ENCODE measurements at places on chromosomes 5 and 9. TPM values are rescaled to one million over a fixed set of nuclear protein-coding genes. Genes with fewer than 3 reads are reported as not detected.
A peak's percentile ranks its signal among the peaks of the same experiment; 100 is the strongest.

Gene PCDHGA1
- total RNA-seq: 2.8 TPM

Gene PCDHGC5
- total RNA-seq: 6.9 TPM

Gene EIF4E1B
- total RNA-seq: not detected

Gene ZNF454
- total RNA-seq: 8.2 TPM

Gene C9orf43
- not detected for total RNA-seq

Gene SEMA6A
- 7.4 TPM for total RNA-seq

Gene CDC20B
- total RNA-seq: not detected

Gene RCL1
- 29.6 TPM for total RNA-seq

Gene NEUROG1
- not detected for total RNA-seq

Gene SLC4A9
- total RNA-seq: not detected

Gene LHX3
- not detected for total RNA-seq

- no peak for DNase-seq
These were observed 61.6 kb downstream of the NNT start for GRCh38 chr5:43664501-43665040.

- DNase-seq: no peak
These were observed 116.7 kb upstream of the RGMB start for GRCh38 chr5:98656796-98657195.

- DNase-seq: no peak
These were observed 16.9 kb upstream of the ZDHHC11B start for GRCh38 chr5:801472-801871.

DNA sequence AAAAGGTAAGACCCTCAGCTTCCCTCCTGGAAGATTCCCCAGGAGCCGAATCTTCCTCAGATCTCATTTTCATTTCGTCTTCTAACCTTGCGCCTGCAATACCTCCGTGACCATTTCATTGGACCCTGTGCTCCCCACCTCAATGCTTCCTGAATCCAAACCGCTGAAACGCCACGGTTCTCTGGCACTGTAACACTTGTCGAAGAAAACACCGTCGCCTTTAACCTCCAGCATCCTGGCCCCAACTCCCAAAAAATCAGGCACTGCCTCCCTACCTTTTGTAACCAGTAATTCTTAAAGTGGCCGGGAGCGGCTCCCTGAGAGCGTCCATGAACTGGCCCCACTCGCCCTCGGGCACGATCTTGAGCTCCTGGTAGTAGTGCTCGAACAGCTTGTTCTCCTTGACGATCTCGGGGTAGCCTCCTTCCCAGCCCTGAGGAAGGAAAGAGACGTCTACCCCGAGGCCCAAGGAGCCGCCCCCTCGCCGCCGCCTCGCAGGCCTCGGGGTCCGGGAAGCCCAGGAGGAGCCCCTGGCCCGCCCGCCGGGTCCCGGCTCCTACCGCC, 438 bp downstream of the NSUN2 start:
- DNase-seq: no peak

- DNase-seq: no peak
These were observed 8.5 kb downstream of the CAMSAP1 start for GRCh38 chr9:135898634-135899407.

DNA sequence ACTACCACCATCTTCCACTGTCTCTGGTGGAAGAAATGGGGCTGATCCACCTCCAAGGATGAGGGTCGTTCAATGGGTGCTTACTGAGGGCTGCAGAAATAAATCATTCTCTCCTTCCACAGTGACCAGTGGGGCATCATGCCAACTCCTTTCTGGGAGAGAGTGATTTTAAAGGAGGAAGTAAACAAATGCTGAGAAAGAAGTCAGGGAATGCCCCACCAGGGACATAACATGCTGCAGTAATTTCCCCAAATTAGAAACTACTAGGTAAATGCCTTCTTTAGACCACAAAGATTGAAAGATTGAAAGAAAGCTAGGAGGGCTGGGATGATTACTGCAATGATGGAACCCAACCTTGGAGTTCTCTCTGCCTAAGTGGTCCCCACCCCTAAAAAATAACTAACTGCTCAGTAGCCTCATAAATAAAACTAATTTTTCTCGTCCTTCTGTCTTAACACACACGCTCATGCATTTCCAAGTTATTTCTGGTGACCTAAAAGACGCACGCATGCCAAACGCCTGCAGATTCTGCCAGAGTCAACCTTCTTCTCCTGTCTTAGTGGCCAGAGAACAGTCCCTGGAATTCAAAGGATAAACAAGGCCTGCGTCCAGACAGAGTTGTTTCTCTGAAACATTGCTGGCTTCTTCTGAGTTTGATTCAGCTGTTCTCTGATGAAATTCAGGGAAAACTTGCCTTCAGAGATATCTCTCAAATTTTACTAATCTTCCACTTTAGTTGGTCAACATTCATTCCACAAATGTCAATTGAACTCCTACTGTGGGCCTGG, 250.0 kb downstream of the NR3C1 start:
- peak; percentile 29 for DNase-seq

- no peak for DNase-seq
These were observed 20.8 kb upstream of the ADRB2 start for GRCh38 chr5:148805326-148806290.

GRCh38 chr9:88880199-88880598, 111.1 kb upstream of the S1PR3 start:
- DNase-seq: no peak

- DNase-seq: no peak
These were observed 15.2 kb upstream of the AFAP1L1 start for GRCh38 chr5:149256451-149256850.

DNA sequence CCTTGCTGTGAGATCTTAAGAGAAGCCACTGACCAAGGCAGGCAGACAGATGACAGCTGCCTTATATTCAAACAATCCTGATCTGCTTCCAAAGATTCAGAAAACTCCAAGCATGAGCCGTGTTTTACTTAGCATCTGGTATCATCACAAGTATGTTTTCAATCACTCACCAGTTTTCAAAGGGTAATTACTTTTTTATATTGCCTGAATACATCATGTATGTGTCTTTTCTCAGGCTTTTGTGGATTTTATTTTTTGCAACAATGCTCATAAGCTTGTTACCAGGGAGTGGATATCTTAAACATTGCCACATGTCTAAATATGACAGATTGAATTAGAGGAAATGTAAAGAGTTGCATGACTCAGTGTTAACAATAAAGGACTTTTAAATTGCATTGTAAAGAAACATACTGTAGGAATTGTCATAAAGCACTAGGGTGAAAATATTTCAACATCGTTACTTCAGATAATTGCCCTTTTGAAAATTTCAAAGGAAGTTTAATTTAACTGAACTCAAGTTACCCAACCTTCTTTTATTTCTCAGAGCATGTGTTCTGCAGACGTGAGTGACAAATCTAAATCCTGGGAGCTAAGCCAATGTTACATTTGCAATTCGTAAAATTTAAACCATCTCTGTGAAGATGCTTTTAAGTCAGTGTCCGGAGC, 326.1 kb downstream of the PLK2 start:
- DNase-seq: no peak

Measured in thoracic aorta (tissue), 2 donors.